SK-MEL-5 (cell line): ENCODE measurements at places on chromosomes 11 and 22.

- no peak for DNase-seq
These were observed 86.6 kb upstream of the FGF3 start for GRCh38 chr11:69905611-69906452.

DNA sequence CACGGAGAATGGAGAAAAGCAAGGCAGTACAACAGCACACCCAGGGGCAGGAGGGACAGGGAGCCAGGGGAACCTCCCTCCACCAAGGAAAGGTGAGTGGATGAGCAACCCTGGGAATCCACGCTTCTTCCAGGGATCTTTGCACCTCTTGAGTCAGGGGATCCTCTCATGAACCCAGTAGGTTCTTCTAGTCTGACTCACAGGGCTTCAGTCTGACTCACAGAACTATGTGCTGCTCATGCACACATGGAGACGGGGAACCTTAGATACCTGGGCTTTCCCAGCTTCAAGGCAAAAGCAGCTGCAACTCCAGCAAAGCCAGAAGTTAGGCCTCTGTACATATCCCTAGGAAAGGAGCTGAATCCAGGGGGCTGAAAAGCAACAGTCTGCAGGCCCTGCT lies 1021.4 kb upstream of the TENM4 start:
- DNase-seq: no peak

GRCh38 chr11:75733431-75734107 lies 15.9 kb downstream of the MOGAT2 start:
- no peak for DNase-seq

DNA sequence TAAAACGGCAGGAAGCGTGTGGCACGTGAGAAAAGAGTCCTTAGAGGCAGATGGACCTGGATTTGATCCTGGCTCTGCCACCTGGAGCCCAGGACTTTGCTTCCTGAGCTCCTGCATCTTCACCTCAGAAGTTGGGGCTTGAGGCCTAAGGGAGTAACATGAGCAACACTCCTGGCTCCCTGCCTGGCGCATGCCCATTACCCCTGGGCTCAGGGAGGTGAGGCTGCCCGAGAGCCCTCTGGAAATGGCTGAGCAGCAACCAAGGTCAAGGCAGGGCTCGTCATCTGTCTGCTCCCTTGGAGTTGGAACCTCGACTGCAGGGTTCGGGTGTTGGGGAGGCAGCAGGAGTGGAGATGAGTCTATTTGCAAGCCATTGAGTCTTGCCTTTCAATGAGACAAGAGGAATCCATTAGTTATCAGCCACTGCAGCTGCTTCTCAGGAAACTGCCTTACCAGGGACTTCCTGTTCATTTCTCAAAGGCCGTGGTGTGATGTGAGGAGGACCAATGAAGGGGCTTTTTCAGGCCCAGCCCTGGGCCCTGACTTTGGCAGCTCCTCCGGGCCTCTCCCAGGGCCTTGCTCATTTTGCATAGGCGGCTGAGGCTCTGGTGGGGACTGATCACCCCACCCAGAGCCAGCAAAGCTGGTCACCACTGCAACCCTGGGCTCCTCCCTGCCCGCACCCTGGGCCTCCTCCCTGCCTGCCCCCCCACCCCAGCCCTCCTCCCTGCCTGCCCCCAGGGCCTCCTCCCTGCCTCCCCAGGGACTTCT lies 6.4 kb downstream of the FADS2 start:
- no peak for DNase-seq

DNA sequence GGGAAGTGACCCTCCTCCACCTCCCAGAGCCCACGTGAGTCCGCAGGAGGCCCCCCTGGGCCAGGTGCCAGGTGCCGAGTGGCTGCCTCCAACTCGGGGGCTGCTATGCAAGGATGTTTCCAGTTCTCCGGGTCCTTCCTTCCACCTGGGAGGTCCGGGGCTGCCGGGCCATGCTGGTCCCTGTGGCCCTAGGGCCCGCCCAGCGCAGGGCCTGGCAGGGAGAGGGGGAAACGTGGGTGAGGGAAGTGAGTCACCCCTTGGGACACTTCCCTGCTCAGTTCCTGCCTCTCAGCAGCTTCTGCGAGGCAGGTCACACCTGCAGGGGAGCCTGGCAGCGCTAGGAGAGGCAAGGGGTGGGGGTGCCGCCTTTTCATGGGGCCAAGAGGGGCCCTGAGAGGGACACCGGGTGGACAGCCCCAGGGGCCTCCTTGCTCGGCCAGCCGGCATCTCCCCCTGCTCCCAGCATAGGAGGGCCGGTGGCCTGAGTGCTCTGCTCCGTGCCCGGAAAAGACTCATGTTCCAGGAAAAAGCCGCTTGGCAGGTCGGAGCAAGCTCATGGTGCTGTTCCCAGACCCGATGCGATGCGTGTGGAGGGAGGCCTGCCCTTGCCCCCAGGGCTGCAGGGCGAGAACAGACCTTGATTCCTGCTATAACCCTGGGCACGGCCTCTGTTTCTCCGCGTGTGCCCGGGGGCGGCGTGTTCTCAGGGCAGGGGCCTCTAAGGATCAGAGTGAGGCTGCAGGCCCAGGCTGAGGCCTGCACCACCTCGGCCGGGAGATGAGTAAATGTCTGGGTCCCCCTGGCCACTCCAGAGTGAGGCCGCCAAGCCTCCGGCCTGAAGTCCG lies 30.3 kb upstream of the WNT7B start:
- DNase-seq: no peak

GRCh38 chr11:12775955-12776354 lies 101.7 kb downstream of the TEAD1 start:
- no peak for DNase-seq

- DNase-seq: no peak
These were observed 13.3 kb upstream of the HBE1 start for GRCh38 chr11:5283086-5283485.

- DNase-seq: no peak
These were observed 128.9 kb downstream of the DBX1 start for GRCh38 chr11:20031155-20032001.

- no peak for DNase-seq
These were observed 91.8 kb upstream of the CD44 start for GRCh38 chr11:35047179-35047578.

DNA sequence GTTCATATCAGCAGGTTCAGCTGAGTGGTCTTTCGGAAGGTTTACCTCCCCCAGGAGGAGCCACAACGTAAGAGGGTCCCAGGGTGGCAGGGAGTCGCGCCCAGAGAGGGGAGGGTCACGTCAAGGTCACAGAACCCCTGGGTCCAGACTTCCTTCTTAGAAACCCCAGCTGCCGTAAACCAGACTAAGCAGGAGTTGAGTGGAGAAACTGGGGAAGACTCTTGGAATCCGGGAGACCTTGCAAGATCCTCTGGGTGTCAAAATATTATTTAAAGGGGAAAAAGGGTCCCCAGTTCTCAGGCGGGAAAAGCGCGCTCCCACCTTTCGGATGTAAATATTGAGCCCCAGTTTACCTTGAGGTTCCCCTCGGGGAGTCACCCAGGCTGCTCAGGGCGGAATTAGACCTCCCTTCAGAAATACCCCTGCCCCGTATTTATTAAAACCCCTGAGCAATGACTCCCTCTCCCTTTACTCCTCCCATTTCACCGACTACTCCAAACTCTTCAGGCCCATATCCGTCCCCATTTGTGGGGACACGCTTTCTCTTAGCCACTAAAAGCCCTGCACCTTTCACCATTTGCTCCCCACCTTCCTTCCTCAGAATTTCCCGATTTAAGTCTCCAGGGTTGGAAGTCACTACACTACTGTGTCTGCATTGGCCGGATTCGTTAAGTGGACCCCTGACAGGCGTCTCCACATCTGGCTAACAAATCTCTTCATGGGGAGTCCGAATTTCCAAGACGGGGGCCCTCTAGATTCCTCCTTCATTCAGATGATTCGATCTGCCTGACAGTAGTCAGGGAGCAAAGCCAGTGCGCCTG lies 4.2 kb downstream of the SLC17A6 start:
- no peak for DNase-seq

- DNase-seq: no peak
These were observed 181.0 kb downstream of the INSC start for GRCh38 chr11:15295695-15296094.

DNA sequence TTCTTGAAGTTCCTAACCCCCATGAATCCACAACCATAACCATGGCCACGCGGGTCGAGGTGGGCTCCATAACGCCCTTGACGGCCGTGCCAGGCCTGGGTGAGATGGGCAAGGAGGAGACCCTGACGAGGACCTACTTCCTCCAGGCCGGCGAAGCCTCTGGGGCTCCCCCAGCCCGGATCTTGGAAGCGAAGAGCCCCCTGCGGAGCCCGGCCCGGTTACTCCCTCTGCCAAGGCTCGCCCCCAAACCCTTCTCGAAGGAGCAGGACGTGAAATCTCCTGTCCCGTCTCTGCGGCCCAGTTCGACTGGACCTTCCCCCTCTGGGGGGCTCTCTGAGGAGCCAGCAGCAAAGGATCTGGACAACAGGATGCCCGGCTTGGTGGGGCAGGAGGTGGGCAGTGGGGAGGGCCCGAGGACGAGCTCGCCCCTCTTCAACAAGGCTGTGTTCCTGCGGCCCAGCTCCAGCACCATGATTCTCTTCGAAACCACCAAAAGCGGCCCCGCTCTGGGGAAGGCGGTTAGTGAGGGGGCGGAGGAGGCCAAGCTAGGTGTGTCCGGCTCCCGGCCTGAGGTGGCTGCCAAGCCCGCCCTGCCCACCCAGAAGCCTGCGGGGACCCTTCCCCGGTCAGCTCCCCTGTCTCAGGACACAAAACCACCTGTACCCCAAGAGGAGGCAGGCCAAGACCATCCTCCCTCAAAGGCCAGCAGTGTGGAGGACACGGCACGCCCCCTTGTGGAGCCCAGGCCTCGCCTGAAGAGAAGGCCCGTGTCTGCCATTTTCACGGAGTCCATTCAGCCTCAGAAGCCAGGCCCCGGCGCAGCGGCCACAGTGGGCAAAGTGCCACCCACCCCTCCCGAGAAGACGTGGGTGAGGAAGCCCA lies 75.7 kb downstream of the KIAA1671 start:
- peak; percentile 60 for DNase-seq
